Activated CD8-positive, alpha-beta T cell treated with anti-CD3 and anti-CD28 coated beads, Interleukin-2, amount 10 ng/mL, durations not matched to agents 7 days and 5 days (primary cell): ENCODE measurements at places on chromosomes 1 and 21. TPM values are rescaled to one million over a fixed set of nuclear protein-coding genes. Genes with fewer than 3 reads are reported as not detected.

The SNAP47 gene
- total RNA-seq, result 25.3 TPM

The EXO5 gene
- total RNA-seq, result 24.2 TPM

The AGO1 gene
- total RNA-seq, result 21.3 TPM

The NECTIN4 gene
- not detected for total RNA-seq

The CFHR5 gene
- not detected for total RNA-seq

The WDR26 gene
- 63.8 TPM for total RNA-seq

The CLDN17 gene
- total RNA-seq, result not detected

GRCh38 chr1:99553301-99553700 lies 92.6 kb upstream of the PALMD start:
- DNase-seq, result no peak
- no peak overlapping the region for H3K4me3 ChIP-seq
- H3K4me1 ChIP-seq, result no peaks in the 10 kb centered on the region
- H3K36me3 ChIP-seq, result no peaks in the 10 kb centered on the region

- no peaks in the 10 kb centered on the region for H3K4me1 ChIP-seq
- no peak overlapping the region for H3K27ac ChIP-seq
- H3K36me3 ChIP-seq, result no peaks in the 10 kb centered on the region
- H3K4me3 ChIP-seq, result no peak overlapping the region
- no peak for DNase-seq
Observed at GRCh38 chr1:183404476-183404875, 13.7 kb downstream of the NMNAT2 start.

GRCh38 chr1:91803123-91803522 lies 82.8 kb downstream of the TGFBR3 start:
- H3K36me3 ChIP-seq, result peaks cover 6% of the 10 kb centered on the region
- DNase-seq, result no peak
- peak overlapping the region; percentile 86 for H3K27ac ChIP-seq
- peaks cover 68% of the 10 kb centered on the region for H3K4me1 ChIP-seq

DNA sequence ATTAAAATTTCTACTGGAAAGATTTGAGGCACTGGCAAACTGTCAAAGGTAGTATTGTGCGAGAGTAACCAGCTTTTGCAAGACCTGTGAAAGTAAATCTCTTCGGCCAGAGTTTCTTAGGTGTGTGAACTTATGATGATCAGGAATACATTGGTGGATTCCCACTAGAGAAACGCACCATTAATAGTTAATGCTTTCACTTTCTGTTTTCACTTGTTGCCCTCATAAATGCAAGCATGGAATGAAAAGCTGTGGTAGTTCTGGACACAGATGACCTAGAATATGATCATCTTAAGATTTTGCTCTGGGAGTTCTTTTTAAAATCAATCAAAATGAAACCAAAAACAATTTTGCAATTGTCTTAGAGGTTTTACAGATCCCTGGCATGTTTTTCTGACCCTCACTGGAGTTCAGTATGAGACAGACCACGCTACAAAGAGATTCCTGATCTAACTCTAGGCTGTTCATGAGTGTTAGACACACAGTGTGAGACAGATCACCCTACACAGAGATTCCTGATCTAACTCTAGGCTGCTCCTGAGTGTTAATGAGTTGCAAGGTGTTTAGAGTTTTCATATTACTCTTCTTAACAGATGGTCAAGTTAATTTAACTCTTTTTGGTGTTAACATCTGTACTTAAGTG lies 98.8 kb downstream of the SDCCAG8 start:
- H3K27me3 ChIP-seq, result no peaks in the 10 kb centered on the region
- peaks cover 5% of the 10 kb centered on the region for H3K36me3 ChIP-seq
- no peak for DNase-seq
- H3K4me1 ChIP-seq, result peaks cover 15% of the 10 kb centered on the region
- H3K27ac ChIP-seq, result peak overlapping the region; percentile 43

DNA sequence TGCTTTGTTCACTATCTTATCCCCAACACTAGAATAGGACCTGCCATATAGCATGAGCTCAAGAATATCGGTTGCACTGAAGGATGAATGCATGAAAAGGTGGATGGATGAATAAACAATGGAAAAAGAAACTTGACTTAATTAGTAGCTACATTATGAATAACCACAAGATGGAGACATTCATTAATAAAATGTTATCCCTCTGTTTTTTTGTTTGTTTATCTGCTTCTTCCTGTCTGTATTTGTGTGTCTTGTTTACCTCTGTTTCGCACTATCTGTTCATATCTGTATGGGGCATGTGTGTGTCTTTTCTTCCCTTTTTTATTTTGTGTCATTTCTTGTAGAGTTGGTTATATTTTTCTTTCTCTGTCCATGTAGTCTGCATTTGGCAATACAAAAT lies 1.1 kb upstream of the OR14I1 start:
- H3K27me3 ChIP-seq, result no peaks in the 10 kb centered on the region
- no peaks in the 10 kb centered on the region for H3K36me3 ChIP-seq
- H3K4me3 ChIP-seq, result no peak overlapping the region

DNA sequence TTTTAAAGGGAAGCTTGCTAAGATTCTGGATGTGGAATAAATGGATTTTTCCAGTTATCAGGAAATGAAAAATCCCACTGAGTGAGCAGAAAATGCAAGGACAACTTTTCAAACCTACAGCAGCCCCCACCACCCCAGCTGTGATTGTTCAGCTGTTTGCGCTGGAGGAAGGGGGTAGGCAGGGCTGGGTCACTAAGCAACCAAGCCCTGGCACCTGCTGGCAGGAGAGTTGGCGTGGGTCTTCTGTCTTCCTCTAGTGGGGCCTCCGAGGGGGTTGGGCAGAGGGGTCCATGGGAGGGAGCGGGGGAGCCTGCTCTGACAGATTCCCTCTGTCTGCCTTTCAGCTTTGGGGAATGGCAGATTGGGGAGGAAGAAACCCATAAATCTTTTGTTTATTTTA lies 45.3 kb downstream of the EIF2D start:
- H3K27me3 ChIP-seq, result no peaks in the 10 kb centered on the region
- no peak for DNase-seq
- peak overlapping the region; percentile 62 for H3K4me3 ChIP-seq
- peaks cover 97% of the 10 kb centered on the region for H3K36me3 ChIP-seq
- H3K27ac ChIP-seq, result peak overlapping the region; percentile 90
- H3K4me1 ChIP-seq, result peaks cover 100% of the 10 kb centered on the region

- H3K4me1 ChIP-seq, result no peaks in the 10 kb centered on the region
- no peak for DNase-seq
- H3K36me3 ChIP-seq, result no peaks in the 10 kb centered on the region
Observed at GRCh38 chr1:3515774-3516480, 61.5 kb downstream of the ARHGEF16 start.

DNA sequence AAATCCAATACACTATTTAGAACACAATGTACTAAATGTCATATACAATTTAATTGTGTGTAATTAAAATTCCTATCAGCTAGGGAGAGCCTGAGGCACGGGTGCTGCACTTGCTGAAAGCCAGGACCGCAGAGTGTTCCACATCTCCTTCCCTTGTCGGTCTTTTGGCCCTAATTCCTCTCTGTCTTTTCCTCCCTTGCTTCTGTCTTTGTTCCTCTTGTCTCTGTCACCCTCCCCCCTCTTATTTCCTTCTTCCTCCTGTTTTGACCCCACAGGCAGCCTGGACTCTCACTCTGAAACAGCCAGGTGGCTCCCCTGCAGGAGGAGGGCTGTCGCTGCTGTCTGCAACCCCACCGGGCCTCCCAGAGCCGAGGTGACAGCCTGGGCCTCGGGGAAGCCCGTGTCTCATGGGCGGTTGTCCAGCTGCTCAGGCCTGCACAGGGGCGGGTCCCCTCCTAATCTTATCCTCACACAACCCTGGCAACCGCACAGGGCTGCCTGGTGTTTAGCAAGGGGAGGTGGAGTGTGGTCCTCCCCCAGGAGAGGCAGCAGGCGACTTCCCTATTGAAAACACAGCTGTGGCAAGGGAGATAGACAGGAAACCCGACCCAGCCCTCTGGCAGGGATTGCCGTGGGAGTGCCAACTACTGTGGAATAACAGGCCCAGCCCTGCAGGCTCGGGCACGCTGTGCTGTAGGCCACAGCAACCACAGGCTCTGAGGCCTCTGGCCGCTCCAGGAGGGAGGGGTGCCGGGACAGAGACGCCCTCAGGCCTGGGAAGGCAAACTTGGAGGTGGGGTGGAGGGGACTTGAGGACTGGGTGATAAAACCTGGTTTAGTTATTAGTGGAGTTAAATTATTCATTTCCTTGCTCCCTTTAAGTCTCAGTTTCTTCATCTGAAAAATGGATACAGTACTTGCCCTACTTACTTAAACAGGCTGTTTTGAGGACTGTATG lies 68.8 kb upstream of the WDR26 start:
- peaks cover 56% of the 10 kb centered on the region for H3K4me1 ChIP-seq
- no peaks in the 10 kb centered on the region for H3K36me3 ChIP-seq
- DNase-seq, result peak; percentile 39
- no peaks in the 10 kb centered on the region for H3K27me3 ChIP-seq

- peaks cover 33% of the 10 kb centered on the region for H3K4me1 ChIP-seq
- H3K27me3 ChIP-seq, result peaks cover 2% of the 10 kb centered on the region
- DNase-seq, result peak; percentile 72
- peak overlapping the region; percentile 79 for H3K27ac ChIP-seq
- H3K36me3 ChIP-seq, result peaks cover 4% of the 10 kb centered on the region
- no peak overlapping the region for H3K4me3 ChIP-seq
Observed at GRCh38 chr1:93758842-93759515, 77.3 kb upstream of the BCAR3 start.

GRCh38 chr21:35414507-35415139 lies 365.5 kb upstream of the RUNX1 start:
- H3K27ac ChIP-seq, result no peak overlapping the region
- H3K4me3 ChIP-seq, result no peak overlapping the region
- no peak for DNase-seq
- no peaks in the 10 kb centered on the region for H3K4me1 ChIP-seq

DNA sequence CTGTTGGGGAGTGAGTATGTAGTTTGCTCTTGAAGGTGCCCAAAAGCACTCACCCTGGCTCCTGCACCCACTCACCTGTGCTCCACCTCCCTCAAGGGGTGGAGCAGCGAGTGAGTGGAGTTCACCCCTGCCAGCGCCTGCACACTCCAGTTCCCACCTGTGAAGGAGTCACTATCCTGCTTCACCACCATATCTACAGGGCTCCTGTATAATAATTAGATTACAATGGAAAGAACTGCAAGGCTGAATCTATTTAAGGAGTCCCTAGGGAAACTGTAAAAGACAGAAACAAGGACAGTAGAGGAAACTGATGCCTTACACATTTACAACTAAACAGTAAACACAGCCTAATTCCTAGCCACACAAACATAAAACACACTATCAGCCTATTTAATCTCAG lies 4.1 kb downstream of the DNAI4 start:
- no peaks in the 10 kb centered on the region for H3K27me3 ChIP-seq
- H3K4me1 ChIP-seq, result peaks cover 11% of the 10 kb centered on the region
- no peak for DNase-seq
- H3K27ac ChIP-seq, result no peak overlapping the region
- H3K36me3 ChIP-seq, result peaks cover 13% of the 10 kb centered on the region
- no peak overlapping the region for H3K4me3 ChIP-seq

GRCh38 chr1:182990413-182991144 lies 32.6 kb upstream of the LAMC1 start:
- no peaks in the 10 kb centered on the region for H3K36me3 ChIP-seq
- H3K4me3 ChIP-seq, result no peak overlapping the region
- no peaks in the 10 kb centered on the region for H3K4me1 ChIP-seq
- no peak overlapping the region for H3K27ac ChIP-seq
- DNase-seq, result no peak

DNA sequence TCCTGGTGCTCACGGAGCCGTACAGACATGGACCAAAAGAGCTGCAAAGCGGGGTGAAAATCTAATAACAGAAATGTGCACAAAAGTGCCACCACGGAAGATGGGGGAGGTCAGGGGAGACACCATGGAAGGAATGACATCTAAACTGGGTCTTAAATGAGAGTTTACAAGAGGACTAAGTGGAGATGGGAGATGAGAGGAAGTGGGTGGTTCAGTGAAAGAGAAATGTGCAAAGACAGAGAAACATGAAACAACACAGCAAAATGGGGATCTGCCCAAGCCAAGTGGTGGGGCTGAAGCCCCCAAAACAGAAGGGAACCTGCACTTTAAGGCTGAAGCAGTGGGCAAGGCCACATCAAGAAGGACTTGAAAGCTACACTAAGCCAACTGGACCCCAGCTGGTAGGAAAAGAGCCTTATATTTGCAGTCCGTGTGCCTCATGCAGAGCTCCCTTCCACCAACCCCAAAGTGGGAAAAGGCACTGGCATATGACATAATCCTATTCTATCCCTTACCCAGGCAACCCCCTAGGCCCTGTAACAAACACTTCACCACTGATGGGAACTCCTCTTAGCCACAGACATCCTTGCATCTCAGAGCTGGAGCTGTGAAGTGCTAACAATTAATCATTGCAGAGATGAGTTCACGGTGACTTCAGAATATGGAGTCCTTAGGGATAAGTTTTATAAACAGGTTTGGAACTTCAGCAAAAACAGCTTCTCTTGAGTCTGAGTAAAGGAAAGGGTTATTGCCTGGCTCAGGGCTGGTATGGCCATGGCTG lies 198.6 kb upstream of the EDN2 start:
- H3K27ac ChIP-seq, result peak overlapping the region; percentile 86
- no peaks in the 10 kb centered on the region for H3K36me3 ChIP-seq
- no peak for DNase-seq
- H3K4me1 ChIP-seq, result peaks cover 98% of the 10 kb centered on the region
- peak overlapping the region; percentile 44 for H3K4me3 ChIP-seq

- H3K36me3 ChIP-seq, result no peaks in the 10 kb centered on the region
- H3K4me3 ChIP-seq, result no peak overlapping the region
- peaks cover 21% of the 10 kb centered on the region for H3K27me3 ChIP-seq
- H3K27ac ChIP-seq, result no peak overlapping the region
- H3K4me1 ChIP-seq, result peaks cover 8% of the 10 kb centered on the region
Observed at GRCh38 chr1:119674835-119675289, 26.8 kb upstream of the ZNF697 start.

- H3K4me1 ChIP-seq, result no peaks in the 10 kb centered on the region
- no peaks in the 10 kb centered on the region for H3K27me3 ChIP-seq
- DNase-seq, result peak; percentile 45
- no peak overlapping the region for H3K4me3 ChIP-seq
- no peak overlapping the region for H3K27ac ChIP-seq
Observed at GRCh38 chr1:237799762-237800474, 90.8 kb downstream of the ZP4 start.
